ENCODE measurements at places on chromosomes 4 and X. TPM values are rescaled to one million over a fixed set of nuclear protein-coding genes. Genes with fewer than 3 reads are reported as not detected.

Gene ACE2
- 0.11 TPM for total RNA-seq

Gene ZDHHC15
- total RNA-seq = not detected

Gene PHKA1
- 19.6 TPM for total RNA-seq

Gene AFM
- not detected for total RNA-seq

Gene MAGEB10
- total RNA-seq = not detected

Gene DCHS2
- total RNA-seq = under 0.01 TPM

Gene GJB1
- total RNA-seq = not detected

Gene MBNL3
- total RNA-seq = 3.9 TPM

Gene ITM2A
- total RNA-seq = 0.33 TPM

Gene F11
- total RNA-seq = not detected

Gene MAGED4
- total RNA-seq = 115 TPM

Gene MTNR1A
- not detected for total RNA-seq

Gene MAGEA2B
- not detected for total RNA-seq

Gene TBC1D8B
- total RNA-seq = 8.8 TPM

Gene MAOB
- total RNA-seq = not detected

Gene SPANXB1
- total RNA-seq = not detected

Gene ARHGEF38
- not detected for total RNA-seq

Gene ADAMTS3
- total RNA-seq = 0.39 TPM

Gene GPRIN3
- not detected for total RNA-seq

Gene ATP2B3
- not detected for total RNA-seq

Gene NDP
- not detected for total RNA-seq

Gene ARL9
- total RNA-seq = 0.22 TPM

Gene MND1
- total RNA-seq = 2.7 TPM

Gene IL2RG
- total RNA-seq = not detected

Gene RTL3
- not detected for total RNA-seq

Gene KIF4A
- total RNA-seq = 4.1 TPM

Gene TMEM131L
- total RNA-seq = 5.9 TPM

Gene GPRASP3
- total RNA-seq = 3.9 TPM
